ENCODE measurements at places on chromosomes 5 and 9.

GRCh38 chr9:93091453-93092081, 4.5 kb upstream of the CARD19 start:
- peak; percentile 51 for DNase-seq

GRCh38 chr5:109125755-109126429, 283.9 kb downstream of the PJA2 start:
- DNase-seq = no peak

GRCh38 chr9:71891557-71892189, 19.3 kb downstream of the ABHD17B start:
- no peak for DNase-seq

DNA sequence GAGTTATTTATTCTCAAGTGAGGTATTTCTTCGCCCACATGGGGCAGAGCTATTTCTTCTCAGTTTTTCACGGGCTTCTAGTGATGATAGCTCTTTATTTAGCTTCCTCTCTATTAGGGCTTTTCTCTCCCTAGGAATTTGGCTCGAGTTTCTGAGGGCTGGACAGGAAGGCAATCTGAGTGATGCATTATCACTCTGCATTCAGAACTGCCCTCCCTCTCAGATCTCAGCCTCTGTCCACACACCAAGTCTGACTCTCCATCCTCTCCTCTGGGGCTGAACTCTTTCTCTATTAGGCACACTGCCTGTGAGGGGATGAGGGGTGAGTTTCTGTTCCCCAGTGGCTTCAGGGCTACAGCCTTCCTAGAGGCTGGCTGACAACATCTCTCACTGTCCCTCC, 14.9 kb upstream of the SCAMP1 start:
- DNase-seq = no peak

GRCh38 chr5:169301386-169301934, 521 bp upstream of the SLIT3 start:
- no peak for DNase-seq

DNA sequence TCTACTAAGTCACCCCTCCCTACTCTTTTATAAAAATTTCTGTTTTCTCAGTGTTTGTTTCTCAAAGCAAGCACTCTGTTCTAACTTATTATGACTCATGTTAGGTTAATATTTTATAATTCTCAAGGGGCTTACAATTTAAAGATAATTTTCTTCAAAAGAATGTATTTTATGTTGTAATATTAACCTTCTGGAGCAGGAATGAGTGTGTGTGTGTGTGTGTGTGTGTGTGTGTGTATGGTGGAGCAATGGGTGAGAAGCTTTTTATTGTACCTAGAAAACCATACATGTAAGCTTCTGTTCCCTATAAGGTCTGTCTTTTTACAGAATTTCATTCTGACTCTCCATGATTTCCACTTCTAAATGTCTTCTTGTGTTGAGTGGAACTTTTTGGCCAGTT, 63.0 kb downstream of the PBX3 start:
- no peak for DNase-seq

DNA sequence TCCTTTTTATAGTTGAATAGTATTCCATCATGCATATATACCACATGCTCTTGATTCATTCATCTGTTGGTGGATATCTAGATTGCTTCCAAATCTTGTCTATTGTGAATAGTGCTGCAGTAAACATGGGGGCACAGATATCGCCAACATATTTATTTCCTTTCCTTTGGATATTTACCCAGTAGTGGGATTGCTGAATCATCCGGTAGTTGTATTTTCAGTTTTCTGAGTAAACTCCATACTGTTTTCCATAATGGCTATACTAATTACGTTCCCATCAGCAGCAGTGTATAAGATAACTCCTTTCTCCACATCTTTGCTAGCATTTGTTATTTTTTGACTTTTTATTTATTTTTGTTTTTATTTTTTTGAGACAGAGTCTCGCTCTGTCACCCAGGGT, 3.3 kb downstream of the SNX2 start:
- DNase-seq = no peak

- no peak for DNase-seq
Observed at GRCh38 chr9:127862075-127863011, 7.9 kb upstream of the ENG start.

GRCh38 chr9:35076848-35077247, 2.9 kb downstream of the FANCG start:
- no peak for DNase-seq

DNA sequence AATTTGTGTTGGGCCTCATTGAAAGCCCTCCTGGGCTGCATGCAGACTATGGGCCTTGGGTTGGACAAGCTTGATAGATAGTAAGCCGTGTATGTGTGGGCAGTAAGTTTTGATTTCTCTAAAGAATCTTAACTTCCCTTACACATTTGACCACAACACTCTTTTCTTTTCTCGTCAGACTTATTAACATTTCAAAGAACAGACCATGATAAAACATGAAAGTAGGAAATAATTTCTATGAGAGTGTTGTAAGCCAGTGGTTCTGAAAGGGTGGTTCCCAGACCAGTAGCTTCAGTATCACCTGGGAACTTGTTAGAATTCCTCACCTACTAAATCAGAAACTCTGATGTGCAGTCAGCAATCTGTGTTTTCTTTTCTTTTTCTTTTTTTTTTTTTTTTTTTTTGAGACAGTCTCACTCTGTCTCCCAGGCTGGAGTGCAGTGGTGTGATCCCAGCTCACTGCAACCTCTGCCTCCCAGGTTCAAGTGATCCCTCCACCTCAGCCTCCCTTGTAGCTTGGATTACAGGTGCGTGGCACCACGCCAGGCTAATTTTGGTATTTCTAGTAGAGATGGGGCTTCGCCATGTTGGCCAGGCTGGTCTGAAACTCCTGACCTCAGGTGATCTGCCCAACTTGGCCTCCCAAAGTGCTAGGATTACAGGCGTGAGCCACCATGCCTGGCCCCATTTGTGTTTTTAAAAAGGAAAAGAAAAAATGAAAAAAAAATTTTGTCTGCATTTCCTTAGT, 20.0 kb upstream of the GCNT1 start:
- no peak for DNase-seq

DNA sequence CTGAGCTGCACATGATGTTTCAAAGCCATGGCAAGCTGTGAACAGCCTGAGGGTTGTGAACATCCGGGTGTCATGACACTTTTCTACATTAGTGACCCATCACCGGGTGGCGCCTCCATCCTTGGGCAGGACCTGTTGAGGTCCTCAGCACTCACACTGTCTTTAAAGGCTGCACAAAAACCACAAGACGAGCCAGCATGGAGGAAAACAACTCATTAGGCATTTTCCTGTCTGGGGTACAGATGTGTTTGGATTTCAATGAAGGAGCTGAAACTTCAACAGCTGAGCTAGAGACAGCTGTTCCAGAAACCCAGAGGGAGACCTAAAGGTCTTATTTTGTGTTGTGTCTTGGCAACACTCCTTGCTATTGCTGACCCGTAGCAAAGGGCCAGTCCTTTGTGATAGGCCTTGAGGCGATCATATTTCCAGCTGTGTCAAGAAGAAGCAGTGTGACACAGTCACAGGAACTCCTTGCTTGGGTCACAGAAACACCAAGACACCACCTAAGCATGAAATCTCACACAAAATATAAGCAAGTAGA, 151.8 kb upstream of the VLDLR start:
- DNase-seq = no peak

DNA sequence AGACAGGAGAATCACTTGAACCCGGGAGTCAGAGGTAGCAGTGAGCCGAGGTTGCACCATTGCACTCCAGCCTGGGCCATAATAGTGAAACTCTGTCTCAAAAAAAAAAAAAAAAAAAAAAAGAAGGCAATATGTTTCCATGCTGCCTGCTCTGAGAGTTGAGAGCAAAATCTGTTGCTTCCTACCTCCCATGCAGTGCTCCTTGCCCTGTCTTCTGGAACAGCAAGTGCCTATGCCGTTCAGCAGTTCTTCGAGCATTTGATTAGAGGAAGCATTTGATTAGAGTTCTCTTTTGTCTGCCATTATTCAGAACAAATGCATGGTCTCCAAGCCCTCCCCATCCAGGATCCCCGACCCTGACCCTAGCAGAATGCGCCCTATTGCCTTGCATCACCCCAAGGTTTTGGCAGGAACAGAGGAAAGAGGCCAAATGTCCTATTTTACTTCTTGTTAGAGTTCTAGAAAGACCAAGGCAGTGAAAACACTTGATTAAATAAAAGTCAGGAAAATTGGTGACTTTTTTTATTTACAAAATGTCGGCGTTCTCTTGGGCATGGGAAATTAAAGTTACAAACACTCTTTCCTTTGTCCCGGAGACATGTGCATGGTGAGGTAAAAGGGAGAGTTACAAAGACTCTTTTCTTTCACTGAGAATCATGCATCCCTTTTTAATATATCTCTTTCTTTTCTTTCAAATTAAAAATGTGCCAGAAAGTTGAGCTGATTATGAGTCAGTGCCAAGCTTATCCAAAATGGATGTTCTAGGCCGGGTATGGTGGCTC, 27.8 kb upstream of the FSD1L start:
- no peak for DNase-seq

GRCh38 chr9:1171546-1171945, 121.4 kb downstream of the DMRT2 start:
- no peak for DNase-seq

DNA sequence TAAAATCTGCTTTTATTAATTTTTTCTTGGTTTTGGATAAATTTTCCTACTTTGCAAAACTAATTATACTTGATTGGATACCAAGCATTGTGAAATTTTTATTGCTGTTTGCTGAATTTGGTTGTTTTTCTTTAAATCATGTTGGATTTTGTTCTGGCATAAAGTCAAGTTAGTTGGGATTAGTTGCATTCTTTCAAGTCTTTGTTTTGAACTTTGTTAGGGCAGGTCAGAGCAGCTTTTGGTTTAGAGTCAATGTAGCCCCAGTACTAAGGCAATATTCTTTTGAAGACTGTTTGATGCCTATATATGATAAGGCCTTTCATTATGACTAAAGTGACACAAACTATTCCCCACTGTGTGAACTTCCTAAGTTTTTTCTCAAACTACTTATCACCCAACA, 531.1 kb downstream of the RASEF start:
- DNase-seq = no peak

GRCh38 chr5:45336464-45336863, 359.7 kb downstream of the HCN1 start:
- no peak for DNase-seq

GRCh38 chr9:106868087-106868486, 5.1 kb downstream of the ZNF462 start:
- DNase-seq = no peak

GRCh38 chr5:33465120-33465519, 24.4 kb downstream of the TARS1 start:
- DNase-seq = no peak

GRCh38 chr5:65013166-65013565, 244.4 kb downstream of the CWC27 start:
- DNase-seq = no peak

- no peak for DNase-seq
Observed at GRCh38 chr9:130952065-130952762, 13.2 kb upstream of the FIBCD1 start.

DNA sequence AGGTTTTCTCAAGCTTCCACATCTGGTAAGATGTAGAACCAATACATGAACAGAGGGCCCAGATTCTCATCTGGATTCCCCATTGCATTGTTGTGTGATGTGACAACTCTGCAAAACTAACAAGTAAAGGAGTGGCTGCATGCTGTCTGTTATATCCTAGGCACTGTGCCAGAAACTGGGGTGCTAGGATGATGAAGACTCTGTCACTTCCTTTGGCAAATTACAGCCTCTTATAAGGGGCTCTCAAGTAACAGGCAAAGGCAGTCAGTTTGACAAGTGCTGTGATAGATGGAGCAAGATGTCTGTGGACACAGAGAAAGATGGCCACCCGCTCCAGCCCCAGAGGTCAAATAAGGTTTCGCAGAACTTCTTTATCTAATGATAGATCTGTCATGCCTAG, 115.7 kb downstream of the PAPPA start:
- DNase-seq = no peak

GRCh38 chr5:87034557-87034956, 233.1 kb upstream of the RASA1 start:
- DNase-seq = no peak

GRCh38 chr5:138829341-138829740, 45.8 kb downstream of the LRRTM2 start:
- DNase-seq = no peak

DNA sequence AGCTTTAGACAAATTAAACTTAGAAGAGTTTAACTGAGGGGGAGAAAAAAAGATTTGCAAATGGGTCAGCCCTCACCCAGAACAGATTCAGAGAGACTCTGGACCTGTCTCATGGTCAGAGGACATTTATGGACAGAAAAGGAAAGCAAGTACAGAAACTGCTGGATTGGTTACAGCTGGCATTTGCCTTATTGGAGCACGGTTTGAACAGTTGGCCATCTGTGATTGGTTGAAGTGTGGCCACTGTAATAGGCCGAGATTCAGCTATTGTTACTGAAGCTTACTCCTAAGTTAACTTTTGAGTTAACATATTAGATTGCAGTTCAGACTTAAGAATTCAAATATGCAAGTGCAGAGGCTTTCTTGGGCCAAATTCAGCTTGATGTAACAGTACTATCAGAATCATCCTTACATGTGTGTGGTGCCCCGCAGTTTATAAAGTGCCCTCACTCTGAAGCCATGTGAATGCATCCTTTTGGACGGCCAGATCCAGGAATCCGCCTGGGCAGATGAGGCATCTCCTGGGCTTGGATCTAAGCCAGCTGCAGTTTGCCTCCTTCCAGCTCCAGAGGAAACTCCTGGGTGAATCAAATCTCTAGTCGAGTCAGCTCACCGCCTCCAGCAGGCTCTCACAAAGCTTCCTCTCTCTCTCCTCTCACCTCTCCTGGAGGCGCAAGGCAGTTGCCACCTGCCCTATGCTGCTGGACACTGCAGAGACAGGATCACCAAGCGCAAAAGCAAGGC, 165.2 kb downstream of the ADAMTS12 start:
- DNase-seq = no peak

DNA sequence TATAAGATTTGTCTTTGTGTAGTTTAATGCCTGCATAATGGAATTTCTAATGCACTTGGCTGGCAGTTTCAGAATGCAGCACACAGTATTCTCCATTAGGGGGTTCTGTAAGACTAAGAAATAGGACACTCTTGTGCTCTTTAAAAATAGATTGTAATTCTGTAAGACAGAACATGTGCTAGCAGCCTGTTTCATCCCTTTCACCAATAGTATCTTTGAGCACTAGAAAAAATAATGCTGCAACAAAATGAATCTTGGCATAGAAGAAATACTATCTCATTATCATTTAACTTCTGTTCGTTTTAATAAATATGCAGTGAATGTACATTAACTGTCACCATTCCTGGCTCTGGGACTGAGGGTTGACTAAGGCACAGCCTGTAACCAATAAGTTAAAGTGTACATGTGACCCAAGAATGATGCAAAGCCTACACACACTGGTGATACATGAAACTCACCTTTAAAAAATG, 23.8 kb upstream of the ZNF622 start:
- no peak for DNase-seq

DNA sequence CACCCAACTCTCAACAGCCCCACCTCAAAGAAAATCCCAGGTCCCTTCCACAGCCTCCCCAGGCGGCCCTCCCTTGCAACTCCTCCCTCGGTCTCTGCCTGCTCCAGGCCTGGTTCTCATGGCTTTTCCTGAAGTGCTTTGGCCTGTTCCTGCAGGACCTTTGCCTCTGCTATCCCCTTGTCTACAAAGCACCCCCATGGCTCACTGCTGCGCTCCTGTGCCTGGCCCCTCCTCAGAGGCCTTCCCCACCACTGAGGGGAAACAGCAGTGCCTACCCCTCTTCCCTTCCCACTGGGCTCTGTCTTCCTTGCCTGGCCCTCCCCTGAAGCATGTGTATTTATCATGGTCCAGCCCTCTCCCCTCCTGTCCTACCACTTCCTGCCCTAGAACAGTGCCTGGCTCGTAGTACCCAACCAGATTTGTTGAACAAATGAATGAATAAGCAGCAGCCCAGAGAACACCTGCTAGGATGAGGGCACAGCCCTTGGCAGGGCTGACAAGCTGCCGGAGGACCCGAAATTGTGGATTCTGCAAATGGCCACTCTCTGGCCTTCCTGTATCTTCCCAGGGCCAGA, 68.6 kb upstream of the LRRTM2 start:
- no peak for DNase-seq
